ENCODE measurements at places on chromosomes 16 and 17.

DNA sequence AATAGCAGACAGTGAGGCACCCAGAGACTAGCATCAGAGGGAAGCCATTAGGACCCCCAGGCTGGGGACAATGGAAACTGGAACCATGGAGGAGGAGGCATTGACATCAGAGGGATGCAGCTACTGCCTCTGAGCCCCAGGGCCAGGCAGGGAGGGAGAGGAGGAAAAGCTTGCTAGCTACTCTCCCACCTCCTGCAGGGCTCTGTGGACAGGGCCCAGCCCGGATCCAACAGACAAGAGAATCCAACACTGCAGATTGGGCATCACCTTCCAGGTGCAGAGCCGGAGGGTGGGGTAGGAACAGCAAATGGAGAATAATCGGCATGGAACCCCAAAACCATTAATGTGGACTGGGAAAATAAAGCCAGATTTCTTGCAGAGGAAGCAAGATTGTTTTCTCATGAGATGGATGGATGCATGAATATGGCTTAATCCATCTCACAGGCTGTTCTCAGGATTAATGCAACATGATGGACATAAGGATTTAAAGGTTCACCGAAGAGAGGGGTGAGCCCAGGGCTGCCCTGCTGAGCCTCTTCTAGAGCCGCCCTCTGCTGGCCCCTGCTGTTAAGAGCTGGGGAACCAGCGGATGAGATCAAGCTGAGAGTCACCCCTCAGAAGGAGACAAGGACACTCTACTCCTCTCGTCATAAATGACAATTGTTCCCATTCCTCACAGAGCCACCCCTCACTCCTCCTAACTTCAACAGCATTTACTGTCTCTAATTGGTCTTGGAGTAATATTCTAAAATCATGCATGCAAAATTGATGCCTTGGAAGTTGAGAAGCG is 48.8 kb downstream of the DNAH3 start:
- DNase-seq: no peak

DNA sequence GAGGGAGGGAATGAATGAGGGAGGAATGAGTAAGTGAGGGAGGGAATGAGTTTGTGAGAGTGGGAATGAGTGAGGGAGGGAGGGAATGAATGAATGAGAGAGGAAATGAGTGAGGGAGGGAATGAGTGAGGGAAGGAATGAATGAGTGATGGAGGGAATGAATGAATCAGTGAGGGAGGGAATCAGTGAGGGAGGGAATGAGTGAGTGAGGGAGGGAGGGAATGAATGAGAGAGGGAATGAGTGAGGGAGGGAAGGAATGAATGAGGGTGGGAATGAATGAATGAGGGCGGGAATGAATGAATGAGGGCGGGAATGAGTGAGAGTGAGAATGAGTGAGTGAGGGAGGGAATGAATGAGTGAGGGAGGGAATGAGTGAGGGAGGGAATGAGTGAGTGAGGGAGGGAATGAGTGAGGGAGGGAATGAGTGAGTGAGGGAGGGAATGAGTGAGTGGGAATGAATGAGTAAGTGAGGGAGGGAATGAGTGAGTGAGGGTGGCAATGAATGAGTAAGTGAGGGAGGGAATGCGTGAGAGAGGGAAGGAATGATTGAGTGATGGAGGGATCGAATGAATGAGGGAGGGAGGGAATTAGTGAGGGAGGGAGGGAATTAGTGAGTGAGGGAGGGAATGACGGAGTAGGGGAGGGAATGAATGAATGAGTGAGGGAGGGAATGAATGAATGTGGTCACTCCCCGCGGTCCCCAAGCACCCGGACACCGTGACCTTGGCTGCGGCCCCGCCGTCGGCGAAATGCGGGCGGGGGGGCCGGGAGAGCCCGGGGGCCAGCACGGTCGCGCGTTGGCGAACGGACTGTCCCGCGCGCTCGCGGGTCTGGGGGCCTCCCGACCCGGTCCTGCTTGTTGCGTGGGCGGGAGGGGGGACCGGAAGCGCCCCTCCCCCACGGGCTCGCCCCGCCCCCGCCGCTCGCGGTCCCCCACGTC is 1.1 kb upstream of the UBE2I start:
- DNase-seq: no peak

DNA sequence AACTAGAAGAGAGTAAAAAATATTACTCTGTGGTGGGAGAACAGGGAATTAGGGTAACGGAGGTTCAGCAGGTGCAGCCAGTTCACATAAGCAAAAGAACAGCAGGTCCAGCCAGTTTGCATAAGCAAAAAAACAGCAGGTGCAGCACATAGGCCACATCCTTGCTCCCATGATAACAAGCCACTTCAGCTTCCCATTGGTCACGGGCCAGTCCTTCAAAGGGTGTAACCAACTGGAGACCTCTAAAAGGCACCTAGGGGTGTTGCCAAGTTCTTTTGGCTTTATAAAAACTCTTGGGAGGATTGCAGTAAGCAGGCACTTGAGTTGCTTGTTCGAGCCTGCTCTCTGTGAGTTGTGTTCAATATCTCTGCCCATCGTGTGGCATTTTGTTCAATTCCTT is 488.1 kb downstream of the XYLT1 start:
- no peak for DNase-seq

DNA sequence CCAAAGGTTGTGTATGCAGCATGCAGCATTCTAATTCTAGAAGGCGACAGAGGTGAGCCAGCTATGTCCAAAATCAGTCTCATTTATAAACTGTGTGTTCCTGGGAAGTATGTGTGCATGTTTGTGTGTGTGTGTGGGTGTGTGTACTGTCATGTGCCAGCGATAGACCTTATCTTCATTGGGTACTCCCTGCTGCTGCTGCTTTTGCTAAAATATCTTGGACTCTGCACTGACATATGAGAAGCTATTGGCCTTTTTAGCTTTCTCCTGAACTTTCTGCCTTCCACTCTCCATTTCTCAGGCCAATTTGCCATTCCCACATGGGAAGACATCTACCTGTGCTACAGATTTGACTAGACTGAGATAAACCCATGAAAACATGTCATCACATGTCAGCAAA is 2.0 kb upstream of the LPO start:
- no peak for DNase-seq

GRCh38 chr17:30388321-30389179 is 9.8 kb downstream of the CPD start:
- no peak for DNase-seq

GRCh38 chr16:11563493-11564040 is 23.2 kb downstream of the LITAF start:
- DNase-seq: no peak

GRCh38 chr17:22454070-22454999 is 762.0 kb downstream of the KCNJ18 start:
- no peak for DNase-seq
